T-helper 17 cell (primary cell): ENCODE measurements at places on chromosomes 3 and 15. TPM values are rescaled to one million over a fixed set of nuclear protein-coding genes. Genes with fewer than 3 reads are reported as not detected.

- no peak for DNase-seq
Measured at GRCh38 chr15:85024509-85025336, 43.1 kb downstream of the PDE8A start.

The TJP1 gene
- 0.16 TPM for total RNA-seq

DNA sequence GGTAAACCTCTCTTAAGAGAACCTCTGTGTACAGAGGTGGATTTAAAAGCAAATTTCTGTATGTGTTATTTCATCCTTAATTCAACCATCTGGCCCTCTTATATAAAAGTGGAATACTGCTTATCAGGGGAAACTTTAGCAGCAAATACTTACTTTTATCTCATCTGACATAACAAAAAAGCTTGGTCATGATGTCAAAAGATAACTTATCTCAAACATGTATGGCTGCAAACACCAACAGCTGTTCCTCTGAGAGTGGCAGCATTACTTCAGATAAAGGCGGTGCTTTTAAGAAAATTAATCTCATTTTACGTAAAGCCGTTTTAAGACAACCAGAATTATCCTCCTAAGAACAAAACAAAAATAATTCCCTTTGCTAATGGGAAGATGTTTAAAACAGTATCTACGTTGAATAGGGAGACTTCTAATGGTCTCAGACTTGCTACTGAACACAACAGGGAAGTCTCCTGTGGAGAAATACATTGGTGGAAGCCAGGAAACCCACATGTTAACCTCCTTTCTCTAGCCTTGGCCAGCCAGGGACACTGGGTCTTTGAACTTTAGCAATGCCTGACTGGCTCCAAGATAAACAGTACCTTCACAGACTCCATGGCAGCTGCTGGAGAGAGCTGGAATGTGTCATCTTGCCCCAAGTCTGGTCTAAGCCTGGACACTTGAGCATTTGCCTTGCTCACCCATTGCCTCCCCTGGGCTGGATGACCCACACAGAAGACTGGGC is 18.1 kb downstream of the ARRDC4 start:
- DNase-seq: no peak

The SPESP1 gene
- not detected for total RNA-seq

The KNG1 gene
- not detected for total RNA-seq

The ITIH1 gene
- total RNA-seq: not detected
